Choroid plexus epithelial cell (primary cell): ENCODE measurements at places on chromosomes 12 and 14.

- DNase-seq = no peak
Observed at GRCh38 chr12:70221626-70222025, 21.6 kb upstream of the CNOT2 start.

DNA sequence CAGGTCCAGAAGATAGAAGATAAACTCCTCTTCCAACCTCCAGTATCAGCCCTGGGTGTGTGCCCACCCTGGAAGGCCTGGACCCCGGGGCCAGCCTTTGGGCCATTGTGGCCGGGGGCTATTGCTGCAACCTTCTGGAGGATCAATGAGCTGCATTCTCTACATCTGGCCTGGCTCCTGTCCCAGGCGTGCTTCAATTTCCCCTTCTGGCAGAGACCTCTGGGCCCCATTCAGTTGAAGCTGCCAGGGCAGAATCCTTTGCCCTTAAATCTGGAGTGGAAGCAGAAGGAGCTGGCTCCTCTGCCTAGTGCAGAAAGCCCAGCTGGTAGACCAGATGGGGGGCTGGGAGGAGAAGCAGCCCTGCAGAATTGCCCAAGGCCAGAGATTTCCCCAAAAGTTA lies 10.0 kb downstream of the NYNRIN start:
- no peak for DNase-seq

DNA sequence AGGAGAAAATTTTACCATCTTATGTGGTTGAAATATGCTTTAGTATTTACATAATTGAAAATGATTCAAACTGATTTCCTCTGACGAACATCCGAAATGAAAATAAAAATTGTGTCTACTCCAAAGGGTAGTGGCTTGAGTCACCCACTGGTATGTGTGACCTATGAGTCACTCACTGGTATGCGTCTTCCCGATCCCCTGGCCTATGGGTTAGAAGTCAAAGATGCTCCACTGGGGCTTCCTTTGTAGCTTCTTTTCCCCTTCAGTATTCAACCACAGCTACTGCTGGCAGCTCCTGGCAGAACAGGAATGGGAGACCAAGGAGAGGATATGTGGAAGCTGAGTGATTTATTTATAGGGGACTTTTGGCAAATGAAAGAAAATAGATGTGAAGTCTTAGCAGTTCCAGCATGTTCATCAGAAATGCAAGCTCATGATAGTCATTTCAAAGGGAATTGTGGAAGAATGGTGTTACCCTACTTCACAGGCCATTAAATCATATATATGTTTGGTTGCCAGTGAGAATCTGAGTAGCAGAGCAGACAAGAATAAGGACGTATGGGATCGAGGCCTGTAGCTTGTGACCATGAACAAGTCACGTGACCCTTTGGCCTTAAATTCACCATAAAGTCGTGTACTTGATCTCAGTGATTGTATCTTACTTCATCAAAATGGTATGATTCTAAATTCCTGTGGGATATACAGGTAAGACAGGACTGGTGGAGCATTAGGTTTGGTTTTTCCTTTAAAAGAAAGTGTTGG lies 108.3 kb downstream of the CRADD start:
- DNase-seq = peak; percentile 96

DNA sequence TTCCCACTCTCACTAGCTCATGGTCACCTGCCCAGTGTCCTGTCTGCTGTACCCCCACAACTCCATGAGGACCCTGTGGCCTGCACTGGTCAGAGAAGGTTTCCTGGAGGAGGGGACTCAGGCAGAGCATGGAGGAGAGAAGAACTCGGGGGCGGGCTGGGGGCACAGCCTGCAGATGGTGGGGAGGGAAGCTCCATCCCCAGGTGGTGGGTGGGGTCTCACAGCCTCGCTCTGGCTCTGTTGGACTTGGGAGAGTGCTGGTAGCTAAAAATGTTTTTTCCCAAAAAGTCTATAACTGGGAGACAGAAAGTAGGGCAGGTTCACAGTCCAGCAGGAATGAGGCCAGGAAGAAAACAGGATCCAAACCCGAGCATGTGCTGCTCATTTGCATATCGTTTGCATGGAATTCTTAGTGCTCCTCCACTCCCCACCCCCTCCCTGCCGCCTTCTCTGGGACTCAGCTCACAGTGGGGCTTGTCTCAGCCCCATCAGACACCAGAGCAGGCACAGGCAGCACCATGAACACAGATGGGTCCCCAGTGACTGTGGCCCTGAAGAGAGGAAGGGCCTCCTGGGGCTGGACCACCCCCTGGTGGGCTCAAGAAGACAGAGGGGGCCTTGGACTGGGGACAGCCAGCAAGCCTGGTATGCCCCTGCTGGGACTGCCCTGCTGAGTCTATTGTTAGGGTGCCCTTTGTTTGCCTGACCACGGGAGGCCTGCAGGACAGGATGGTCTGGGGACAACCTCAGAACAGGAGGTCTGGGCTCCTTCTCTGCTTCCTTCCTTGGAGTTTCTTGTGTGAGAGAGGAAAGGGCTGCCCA lies 67.0 kb upstream of the SFSWAP start:
- no peak for DNase-seq

DNA sequence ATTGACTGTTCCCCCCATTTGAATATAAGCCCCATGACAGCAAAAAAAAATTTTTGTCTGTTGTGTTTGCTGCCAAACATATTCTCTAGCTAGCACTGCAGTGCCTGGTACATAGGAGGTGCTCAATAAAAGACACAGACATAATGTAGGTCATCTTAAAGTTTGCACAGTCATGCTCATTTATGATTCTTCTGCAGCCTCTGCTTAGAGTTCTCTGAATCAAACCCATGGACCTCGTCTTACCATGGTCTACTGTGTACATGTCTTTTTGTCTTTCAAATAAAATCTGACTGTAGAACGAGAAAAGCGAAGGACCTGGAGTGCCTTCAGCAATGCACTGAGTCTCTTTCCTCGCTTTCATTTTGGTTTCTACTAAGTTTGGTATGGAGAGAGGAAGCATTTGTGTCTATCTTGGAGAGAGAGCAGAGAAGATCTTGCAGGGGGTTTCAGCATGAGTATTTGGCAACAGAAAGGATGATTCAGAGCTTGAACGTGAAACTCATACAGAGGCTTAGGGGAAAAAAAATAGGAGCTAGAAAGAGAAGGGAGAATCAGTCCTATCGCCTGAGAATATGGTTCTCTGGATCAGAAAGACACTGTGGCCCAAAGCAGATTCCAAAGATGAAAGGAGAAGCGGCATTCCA lies 38.8 kb upstream of the TMCC3 start:
- peak; percentile 86 for DNase-seq

DNA sequence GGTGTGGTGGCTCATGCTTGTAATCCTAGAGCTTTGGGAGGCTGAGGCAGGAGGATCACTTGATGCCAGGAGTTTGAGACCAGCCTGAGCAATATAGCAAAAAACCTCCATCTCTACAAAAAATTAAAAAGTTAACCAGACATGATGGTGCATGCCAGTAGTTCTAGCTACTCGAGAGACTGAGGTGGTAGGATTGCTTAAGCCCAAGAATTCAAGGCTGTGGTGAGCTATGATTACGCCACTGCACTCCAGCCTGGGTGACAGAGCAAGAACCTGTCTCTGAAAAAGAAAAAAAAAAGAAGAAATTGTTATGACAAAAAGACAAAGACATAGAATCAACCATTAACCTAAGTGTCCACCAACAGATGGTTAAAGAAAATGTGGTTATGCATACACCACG lies 2.1 kb upstream of the ATP23 start:
- no peak for DNase-seq
